ENCODE measurements at places on chromosomes 3 and 15.
A peak's percentile ranks its signal among the peaks of the same experiment; 100 is the strongest.

GRCh38 chr3:171984883-171985282, 54.5 kb upstream of the FNDC3B start:
- DNase-seq: no peak

DNA sequence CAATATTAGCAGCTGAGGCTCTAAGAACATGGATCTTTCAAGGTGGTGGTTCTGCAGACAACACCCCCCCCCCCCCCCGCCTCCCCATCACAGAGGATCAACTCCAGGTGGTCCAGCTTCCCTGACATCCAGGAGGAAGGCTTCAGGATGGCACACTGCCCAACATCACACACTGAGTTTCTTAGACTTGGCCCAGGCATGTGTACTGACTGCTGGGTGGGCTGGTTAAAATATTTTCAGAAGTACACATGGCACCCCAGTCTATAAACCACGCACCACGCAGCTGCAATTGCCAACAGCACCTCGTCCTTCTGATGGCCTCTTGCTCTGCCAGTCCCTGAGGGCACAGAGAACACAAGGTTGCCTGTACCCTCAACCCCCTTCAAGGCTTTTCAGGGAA, 22.1 kb downstream of the SRPRB start:
- no peak for DNase-seq

- no peak for DNase-seq
Measured at GRCh38 chr3:48186631-48187300, 1.5 kb downstream of the CDC25A start.

DNA sequence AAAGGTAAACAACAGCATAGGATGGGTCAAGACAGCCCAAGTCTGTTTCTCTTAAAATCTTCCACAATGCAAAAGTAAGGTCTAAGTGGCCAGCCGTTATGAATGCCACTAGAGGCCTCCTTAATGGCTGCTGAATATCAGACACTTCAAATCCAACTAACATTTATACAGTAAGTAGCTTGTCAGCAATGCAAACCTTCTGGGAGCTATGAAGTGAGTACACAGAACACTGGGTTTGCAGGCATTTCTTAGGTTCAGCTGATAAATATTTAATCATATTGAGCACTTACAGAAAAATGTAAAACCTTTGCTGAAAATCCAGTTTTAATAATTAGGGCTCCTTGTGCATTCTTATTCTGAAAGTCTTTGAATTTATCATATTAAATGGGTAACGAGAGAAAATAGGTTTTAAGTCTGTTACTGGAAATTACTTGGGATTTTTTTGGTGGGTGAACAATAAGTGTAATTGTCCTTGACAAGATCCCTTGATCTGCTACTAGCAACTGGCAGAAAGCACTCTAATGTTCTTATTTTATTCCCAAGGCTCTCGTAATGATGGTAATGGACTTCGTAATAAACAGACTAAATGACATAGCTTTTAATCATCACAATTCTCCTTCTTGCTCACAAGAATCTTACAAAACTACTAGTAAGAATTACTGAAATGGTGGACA, 141.7 kb upstream of the GPR149 start:
- DNase-seq: no peak

DNA sequence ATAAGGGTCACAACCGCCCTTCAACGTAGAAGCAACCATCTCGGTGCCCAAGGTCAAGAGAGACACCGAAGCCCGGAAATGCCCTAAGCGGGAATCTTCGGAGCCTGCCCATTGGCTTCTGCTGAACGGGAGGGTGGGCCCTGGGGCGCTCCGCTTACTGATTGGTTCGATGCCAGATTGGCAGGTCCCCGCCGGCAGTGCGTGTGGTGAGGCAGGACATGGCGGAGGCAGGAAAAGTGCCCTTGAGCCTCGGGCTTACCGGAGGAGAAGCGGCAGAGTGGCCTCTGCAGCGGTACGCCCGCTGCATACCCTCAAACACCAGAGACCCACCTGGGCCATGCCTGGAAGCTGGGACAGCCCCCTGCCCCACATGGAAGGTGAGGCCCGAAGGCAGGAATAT, at the start of gene REC114:
TSS of gene REC114 (plus strand) at position 197 of the 400 bp plus-strand sequence. CDS start at position 219, 22 bp downstream.
- DNase-seq: no peak

- DNase-seq: no peak
Measured at GRCh38 chr15:69194025-69194827, 33.8 kb downstream of the GLCE start.

- no peak for DNase-seq
Measured at GRCh38 chr15:42012241-42012640, 8.6 kb downstream of the PLA2G4E start.

DNA sequence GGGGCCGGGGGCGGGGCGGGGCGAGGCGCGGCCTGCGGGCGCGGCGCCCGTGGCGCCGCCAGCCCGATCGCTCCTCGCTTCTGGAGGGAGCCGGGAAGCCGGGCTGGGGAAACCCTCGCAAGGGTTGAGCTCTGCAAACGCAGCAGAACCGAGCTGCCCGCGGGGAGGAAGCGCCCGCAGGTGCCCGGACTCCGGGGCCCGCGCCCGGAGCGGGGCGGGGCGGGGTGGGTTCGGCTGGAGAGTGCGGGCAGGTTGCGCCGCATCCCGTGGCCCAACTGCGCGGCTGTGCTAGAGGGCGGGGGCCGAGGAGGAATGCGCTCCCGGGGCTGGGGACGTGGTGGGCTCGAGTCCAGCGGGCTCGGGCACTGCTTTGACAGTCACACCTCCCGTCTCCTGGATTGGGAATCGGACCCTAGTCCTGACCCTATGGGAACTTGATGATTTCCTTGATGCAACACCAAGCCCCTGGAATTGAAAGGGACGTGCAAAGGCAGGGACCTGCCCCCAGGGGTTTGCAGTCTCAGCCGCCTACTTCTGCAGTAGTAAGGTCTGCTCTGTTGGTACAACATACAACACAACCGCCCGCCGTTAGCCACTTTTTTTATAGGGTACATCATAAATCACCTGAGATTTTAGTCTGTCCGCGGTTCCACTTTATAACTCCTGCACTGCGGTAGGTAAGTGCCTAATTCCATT, 34.3 kb downstream of the ZBTB38 start:
- peak; percentile 51 for DNase-seq

DNA sequence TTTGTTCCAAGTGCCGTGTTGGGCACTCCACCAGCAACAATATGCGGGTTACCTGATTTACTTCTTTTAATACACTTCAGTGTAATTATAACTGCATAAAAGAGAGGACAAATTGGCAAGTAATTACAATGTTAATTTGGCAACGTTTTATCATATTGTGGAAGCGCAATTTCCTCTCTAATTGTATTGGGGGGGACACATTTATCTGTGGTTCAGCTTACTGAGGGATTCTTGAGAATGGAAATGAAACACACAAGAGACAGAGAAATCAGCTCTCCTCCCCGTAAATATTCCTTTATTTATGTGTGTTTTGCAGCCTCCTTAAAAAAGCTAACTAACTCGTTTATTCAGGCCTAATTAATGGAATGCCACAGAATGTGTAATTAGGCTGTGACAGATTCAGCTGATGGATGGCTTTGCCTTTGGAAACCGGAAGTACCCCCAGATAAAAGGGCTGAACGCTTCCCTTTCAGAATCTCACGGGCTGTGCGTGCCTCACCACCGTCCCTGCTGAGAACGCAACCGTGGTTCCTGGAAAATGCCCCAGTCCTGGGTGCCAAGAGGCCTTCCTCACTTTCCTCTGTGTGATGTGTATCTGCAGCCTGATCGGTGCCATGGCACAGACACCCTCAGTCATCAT, 247.1 kb upstream of the ST8SIA2 start:
- DNase-seq: no peak

DNA sequence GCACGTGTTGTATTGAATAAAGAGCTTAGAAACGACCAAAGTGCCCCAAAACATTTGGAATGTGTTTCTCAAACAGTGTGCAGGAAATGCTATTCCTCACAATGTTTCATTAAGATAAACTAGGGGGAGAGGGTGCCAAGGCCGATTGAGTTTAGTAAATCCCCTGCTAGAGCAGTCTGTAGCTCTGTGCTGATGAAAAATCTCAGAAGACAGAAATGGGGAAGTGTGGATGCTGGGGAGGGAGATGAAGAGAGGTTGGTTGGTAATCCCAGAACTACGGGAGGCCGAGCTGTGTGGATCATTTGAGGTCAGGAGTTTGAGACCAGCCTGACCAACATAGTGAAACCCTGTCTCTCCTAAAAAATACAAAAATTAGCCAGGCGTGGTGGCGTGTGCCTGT, 121.2 kb downstream of the FOXB1 start:
- no peak for DNase-seq

GRCh38 chr3:152313430-152313829, 44.7 kb downstream of the MBNL1 start:
- no peak for DNase-seq

DNA sequence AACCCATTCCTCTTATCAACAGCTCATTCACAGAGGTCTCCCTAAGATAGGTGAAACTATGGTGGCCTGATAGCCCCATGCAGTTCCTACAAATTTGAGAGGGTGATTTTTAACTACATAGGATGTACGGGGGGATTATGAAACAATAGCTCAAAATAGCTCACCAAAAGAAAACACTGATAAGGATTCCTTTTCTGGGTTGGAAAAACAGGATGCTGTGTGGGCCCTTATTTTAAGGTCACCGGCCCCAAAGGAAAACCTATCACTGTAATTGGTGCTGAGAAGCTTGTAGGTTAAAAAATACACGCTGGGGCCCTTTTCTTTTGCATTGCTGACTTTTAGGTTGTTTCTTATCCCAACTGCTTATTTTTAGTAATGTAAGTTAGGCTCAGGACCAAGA, 627.4 kb downstream of the MAGI1 start:
- no peak for DNase-seq

GRCh38 chr15:101650145-101650544, 2.0 kb downstream of the TM2D3 start:
- DNase-seq: no peak

DNA sequence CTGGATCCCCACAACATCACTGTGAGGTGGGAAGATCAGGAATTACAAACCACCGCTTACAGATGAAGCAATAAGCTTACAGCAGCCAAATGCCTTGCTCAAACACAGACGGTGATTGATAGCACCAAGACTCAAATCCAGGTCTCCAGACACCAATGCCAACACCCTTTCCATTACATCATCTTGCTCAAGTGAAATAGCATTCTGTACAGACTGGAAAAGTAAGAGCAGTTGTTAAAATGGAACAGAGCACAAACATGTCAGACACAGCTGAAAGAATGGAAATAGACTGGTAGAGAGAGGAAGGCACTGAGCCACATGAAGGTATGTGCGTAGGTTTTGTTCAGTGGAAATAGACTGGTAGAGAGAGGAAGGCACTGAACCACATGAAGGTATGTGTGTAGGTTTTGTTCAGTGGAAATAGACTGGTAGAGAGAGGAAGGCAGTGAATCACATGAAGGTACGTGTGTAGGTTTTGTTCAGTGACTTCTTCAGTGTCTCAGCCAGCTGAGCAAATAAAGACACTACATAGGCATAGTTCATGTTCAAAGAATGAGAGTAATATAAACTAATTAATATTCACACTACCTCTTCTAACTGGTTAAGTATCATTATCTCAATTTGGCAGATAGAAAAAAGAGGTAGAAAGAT, 15.6 kb downstream of the CLDN1 start:
- DNase-seq: no peak

DNA sequence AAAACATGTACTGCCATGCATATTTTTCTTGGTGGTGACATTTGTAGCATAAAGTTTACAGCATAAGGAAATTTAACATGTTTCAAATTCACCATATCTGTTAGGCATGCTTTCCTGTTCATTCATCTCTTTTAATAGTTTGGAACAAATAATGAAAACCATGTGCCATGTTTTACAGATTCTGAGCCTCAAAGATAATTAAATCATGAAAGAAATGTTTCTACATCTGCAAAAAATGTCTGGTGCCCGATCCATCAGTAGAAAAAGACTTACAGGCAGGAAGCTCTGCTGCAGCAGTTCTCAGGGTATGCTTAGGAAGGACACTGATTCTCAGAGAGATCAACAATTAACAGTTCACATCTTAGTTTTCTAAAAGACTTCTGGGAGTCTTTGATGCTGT, 316.2 kb downstream of the IL5RA start:
- DNase-seq: no peak

GRCh38 chr3:37922721-37923568, 61.3 kb downstream of the CTDSPL start:
- no peak for DNase-seq

GRCh38 chr15:73841756-73842725, 31.3 kb upstream of the TBC1D21 start:
- no peak for DNase-seq

GRCh38 chr3:40313975-40314860, 4.7 kb downstream of the EIF1B start:
- DNase-seq: no peak

DNA sequence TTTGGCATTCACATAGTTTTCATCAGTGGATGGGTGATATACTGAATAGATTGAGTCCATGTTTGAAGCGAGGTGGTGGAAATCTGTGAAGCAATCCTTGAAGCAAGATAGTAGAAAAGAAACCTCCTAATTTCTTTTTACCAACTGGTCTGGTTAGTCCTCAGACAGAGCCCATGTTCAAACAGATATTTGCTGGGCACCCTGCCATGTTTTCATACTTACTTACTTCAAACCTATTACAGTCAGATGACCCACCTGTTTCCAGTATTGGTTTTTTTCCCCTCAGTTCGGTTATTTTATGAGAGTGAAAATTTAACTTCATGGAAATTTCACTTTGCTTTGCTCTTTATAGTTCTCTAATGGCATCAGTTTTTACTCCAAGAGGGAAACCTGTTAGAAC, 23.7 kb downstream of the EXOSC7 start:
- no peak for DNase-seq

- no peak for DNase-seq
Measured at GRCh38 chr15:76711351-76711827, 193.8 kb downstream of the SCAPER start.

DNA sequence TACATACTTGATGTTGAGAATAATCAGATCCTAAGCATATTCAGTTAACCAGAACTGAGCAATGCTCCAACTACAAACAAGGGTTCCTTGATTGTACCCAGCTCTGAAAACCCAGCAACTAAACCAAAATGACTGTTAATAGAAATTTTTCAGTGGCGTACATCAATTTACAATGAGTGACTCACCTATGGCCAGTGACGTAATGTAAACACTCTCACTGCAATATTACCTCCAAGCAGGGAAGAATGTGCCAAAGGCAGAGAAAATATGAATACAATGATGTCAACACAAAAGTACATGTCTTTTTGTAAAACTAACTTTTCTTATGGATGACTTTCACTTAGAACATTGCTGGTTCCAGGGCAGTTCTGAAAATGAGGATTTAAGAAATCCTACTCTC, 611.3 kb downstream of the EDEM1 start:
- no peak for DNase-seq

DNA sequence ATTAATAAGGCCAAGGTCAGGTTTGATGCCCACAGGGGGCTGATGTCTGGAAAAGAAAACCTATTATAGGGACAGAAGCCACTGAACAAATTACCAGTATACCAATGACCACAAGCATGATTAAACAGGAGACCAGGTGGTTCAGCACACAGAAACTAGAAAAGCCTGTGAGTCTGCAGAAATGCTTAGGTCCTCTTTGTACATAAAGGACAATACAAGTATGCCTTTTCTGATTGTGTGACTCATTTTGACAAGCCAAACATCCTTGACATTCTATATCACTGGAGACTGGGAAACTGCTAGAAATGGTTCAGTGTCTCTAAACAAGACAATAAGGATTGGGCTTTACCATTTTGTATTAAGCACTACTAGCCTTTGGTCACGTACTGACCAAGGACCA, 113.2 kb upstream of the MYO5C start:
- no peak for DNase-seq

Data from CD8-positive, alpha-beta T cell (primary cell).